Activated CD4-positive, alpha-beta T cell treated with anti-CD3 and anti-CD28 coated beads, Interleukin-2, amount 10 ng/mL, durations not matched to agents 24 days and 14 days (primary cell): ENCODE measurements at places on chromosomes 7 and 10. TPM values are rescaled to one million over a fixed set of nuclear protein-coding genes. Genes with fewer than 3 reads are reported as not detected.

DNA sequence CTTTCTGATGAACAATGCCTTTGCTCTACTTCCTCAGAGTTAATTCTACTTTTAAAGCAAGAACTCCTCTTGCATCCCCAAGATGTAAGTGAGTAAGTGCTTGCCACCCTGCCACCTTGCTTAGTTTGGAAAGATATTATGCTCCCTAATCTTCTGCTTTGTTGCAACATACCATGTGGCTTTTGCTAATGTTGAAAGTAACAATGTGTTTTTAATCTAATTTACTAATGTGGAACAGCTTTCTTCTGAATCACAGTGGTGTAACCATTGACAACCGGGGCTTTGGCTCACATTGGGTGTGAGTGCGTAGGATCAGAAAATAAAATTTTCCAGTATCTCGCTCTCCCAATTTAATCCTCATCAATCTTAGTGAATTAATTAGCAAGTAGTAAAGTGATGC lies 254.1 kb upstream of the PTER start:
- H3K27me3 ChIP-seq, result no peaks in the 10 kb centered on the region
- no peaks in the 10 kb centered on the region for H3K4me1 ChIP-seq

DNA sequence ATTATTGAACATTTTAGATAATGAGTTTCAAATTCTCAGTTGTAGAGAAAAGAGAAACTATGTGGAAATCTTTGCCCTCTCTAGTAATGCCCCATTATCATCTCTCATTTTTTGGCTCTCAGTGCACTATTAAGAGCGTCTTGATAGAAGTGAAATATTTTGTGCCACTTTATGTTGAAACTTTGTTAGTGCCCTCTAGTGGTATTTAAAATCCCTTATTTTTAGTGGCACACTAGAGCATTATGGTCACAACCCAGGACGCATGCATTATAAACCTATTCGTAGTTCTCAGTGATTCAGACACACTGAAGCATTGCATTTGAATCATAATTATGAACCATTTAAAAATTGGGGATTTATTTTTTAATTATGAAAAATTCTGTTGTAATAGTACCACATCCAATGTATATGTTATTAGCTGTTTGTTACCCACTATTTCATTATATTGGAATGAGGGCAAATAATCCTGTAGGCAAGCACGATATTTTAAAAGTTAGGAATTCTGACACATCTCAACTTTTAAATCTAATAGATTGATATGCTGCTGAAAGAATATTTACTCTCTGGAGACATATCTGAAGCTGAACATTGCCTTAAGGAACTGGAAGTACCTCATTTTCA lies 21.9 kb downstream of the PDCD4 start:
- DNase-seq, result peak; percentile 61
- H3K4me3 ChIP-seq, result no peak overlapping the region
- peaks cover 9% of the 10 kb centered on the region for H3K4me1 ChIP-seq
- no peak overlapping the region for H3K27ac ChIP-seq

Gene CDC14C
- not detected in 2 replicates for total RNA-seq

GRCh38 chr7:106522696-106523095 lies 138.3 kb downstream of the CCDC71L start:
- H3K4me1 ChIP-seq, result peaks cover 8% of the 10 kb centered on the region
- no peak overlapping the region for H3K4me3 ChIP-seq
- peaks cover 16% of the 10 kb centered on the region for H3K27me3 ChIP-seq
- H3K36me3 ChIP-seq, result no peaks in the 10 kb centered on the region
- no peak for DNase-seq

- H3K36me3 ChIP-seq, result no peaks in the 10 kb centered on the region
- no peak overlapping the region for H3K4me3 ChIP-seq
- H3K27ac ChIP-seq, result no peak overlapping the region
- H3K4me1 ChIP-seq, result no peaks in the 10 kb centered on the region
- DNase-seq, result no peak
- no peaks in the 10 kb centered on the region for H3K27me3 ChIP-seq
These were observed 155.7 kb upstream of the HGF start for GRCh38 chr7:81925530-81925929.

- H3K36me3 ChIP-seq, result peaks cover 1% of the 10 kb centered on the region
- peaks cover 4% of the 10 kb centered on the region for H3K4me1 ChIP-seq
- DNase-seq, result no peak
- no peak overlapping the region for H3K4me3 ChIP-seq
- peak overlapping the region; percentile 32 for H3K27ac ChIP-seq
These were observed 88.2 kb upstream of the EGR2 start for GRCh38 chr10:62904281-62904875.

Gene NUPR2
- total RNA-seq, result not detected in 2 replicates

- no peaks in the 10 kb centered on the region for H3K36me3 ChIP-seq
- peaks cover 2% of the 10 kb centered on the region for H3K27me3 ChIP-seq
- no peak for DNase-seq
- peaks cover 15% of the 10 kb centered on the region for H3K4me1 ChIP-seq
- no peak overlapping the region for H3K4me3 ChIP-seq
These were observed 282.7 kb upstream of the SEMA3D start for GRCh38 chr7:85469446-85470010.

DNA sequence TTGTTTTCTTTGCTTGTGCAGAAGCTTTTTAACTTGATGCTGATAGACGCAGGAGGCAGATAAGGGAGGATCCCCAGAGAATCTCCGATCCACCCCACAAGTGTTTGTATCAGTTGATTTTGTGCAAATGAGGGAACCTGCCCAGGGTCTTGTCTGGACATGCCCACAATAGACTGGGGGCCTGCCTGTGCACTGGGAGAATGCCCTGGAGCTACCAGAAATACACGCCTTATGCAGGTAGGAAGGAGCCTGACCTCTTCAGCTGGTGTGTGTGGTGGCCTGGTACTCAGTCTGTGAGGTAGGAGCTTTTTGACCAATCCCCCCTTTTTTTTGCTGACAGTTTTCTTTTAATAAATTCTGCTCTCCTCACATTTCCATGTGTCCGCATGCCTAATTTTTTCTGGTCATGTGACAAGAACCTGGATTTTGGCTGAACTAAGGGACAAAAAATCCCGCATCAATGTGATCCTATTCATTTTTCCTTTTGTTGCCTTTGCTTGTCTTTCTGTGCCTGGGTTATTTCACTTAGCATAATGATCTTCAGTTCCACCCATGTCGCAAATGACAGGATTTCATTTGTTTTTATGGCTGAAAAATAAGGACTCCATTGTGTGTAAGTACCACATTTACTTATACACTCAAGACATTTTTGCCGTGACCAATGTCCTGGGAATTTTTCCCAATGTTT lies 430.6 kb upstream of the NRG3 start:
- no peaks in the 10 kb centered on the region for H3K27me3 ChIP-seq
- H3K4me1 ChIP-seq, result no peaks in the 10 kb centered on the region
- no peak for DNase-seq
- no peak overlapping the region for H3K4me3 ChIP-seq
- no peak overlapping the region for H3K27ac ChIP-seq

DNA sequence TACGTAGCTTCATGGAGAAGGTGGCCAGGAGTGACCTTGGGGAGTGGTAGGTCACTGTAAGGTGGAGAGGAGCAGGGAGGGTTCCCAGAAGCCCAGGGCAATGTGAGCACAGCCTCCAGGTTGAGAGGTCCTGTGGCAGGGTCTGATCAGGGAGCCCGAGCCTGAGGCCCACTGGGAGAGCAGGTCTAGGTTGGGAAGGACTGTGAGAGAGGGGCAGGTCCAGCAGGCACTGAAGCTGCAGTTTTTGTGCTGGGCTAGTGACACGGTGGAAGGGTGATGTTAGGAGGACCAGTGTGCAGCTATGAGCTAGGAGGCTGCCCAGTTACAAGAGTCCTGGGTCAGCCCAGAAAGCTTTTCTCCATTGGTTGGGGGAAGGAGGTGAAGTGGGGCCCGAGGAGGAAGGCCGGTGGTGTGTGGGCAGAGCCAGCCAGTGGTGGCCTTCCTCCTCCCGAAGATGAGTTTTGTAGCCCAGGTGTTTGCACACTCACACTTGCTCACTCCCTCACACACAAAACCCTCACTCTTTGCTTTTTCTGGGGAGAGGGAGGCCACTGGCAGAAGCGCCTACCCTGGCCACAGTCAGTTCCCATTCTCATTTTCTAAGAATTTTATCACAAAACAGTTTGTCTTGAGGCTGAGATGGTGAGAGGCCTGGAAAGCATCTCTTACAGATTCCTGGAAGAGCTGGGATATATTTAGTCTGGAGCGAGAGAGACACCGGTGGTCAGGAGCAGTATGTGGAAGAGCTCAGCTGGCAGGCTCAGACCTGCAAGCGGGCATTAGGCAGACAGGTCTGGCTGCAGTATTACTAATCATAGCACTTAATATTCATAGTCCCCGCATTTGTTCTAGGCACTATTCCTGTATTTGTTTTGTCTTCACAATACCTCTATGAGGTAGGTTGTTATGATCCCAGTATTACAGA lies 57.1 kb downstream of the ZNF467 start:
- peaks cover 17% of the 10 kb centered on the region for H3K4me1 ChIP-seq
- H3K27me3 ChIP-seq, result no peaks in the 10 kb centered on the region
- peak overlapping the region; percentile 29 for H3K27ac ChIP-seq

DNA sequence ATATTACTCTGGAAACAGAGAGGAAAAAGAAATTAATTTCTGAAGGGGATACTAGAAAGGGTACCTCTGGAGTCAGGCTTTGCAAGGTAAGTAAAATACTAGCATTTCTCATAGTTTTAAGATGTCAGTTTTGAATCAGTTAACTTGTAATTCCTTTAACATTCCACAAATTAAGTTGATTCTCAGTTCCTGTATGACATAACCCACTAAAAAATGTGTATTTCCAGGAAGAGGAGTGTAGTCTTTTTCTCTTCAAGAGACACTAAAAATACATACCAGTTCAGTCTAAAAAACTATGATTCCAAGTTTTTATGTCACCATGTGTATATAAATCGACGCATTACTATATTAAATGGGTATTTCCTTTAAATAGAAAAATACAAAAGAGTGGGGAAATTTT lies 113.2 kb downstream of the CDK6 start:
- peak overlapping the region; percentile 62 for H3K27ac ChIP-seq
- no peak for DNase-seq
- H3K4me3 ChIP-seq, result no peak overlapping the region
- peaks cover 67% of the 10 kb centered on the region for H3K36me3 ChIP-seq

GRCh38 chr7:115087437-115087836 lies 165.5 kb downstream of the MDFIC start:
- no peak for DNase-seq
- no peaks in the 10 kb centered on the region for H3K4me1 ChIP-seq
- H3K4me3 ChIP-seq, result no peak overlapping the region
- peaks cover 6% of the 10 kb centered on the region for H3K27me3 ChIP-seq
- no peak overlapping the region for H3K27ac ChIP-seq

GRCh38 chr10:112970021-112970420 lies 20.0 kb downstream of the TCF7L2 start:
- no peak overlapping the region for H3K4me3 ChIP-seq
- peaks cover 41% of the 10 kb centered on the region for H3K27me3 ChIP-seq
- H3K27ac ChIP-seq, result no peak overlapping the region
- DNase-seq, result no peak

Gene MET
- total RNA-seq, result 2.2 and 2.3 TPM in 2 replicates

DNA sequence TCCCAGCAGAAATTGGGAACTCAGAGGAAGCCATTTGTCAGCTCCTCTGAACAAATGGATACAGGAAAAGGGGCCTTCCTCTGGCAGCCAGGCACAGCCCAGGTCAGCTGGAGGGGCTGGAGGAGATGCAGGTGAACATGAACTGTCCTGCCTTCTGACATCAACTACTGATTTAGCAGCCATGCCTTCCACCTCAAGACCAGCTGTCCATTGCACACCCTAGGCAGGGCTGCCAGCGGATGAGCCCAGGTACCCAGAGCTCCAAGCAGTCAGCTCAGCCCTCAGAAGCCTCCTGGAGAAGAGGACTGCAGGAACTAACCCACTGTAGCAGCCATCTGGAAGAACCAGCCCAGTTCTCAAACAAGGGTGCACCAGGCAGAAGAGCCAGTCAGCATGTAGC lies 44.1 kb upstream of the GDF10 start:
- peaks cover 2% of the 10 kb centered on the region for H3K36me3 ChIP-seq
- H3K4me1 ChIP-seq, result peaks cover 39% of the 10 kb centered on the region
- H3K27me3 ChIP-seq, result no peaks in the 10 kb centered on the region
- peak overlapping the region; percentile 49 for H3K27ac ChIP-seq
- no peak overlapping the region for H3K4me3 ChIP-seq

DNA sequence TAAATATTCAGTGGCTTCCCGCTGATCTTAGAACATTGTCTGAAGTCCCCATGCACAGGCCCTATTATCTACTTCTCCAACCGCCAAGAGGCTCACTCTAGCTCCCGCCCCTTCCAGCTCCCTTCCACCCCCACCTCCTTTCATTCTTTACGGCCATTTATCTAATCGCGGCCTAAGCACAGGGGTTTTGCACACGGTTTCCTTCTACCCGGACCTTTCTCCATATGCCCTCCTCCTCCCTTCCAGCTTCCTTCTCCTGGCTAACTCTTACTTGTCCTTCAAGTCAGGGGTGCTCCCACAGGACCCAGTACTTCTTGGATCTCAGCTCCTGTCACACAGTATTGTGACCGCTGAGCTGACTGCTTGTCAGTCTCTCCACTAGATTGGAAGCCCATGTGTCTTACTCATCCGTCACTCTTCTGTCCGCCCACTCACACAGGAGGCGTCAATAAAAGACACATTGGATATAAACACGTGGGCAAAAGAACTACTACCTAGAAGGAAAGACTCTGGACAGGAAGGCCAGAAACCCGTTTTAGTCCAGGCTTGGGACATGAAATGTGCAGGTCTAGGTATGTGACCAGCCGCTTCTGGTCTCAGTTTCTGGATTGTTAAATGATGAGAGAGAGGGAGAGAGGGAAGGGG lies 20.2 kb upstream of the HPS1 start:
- peaks cover 10% of the 10 kb centered on the region for H3K4me1 ChIP-seq
- H3K36me3 ChIP-seq, result no peaks in the 10 kb centered on the region
- H3K4me3 ChIP-seq, result peak overlapping the region; percentile 90
- peaks cover 34% of the 10 kb centered on the region for H3K27me3 ChIP-seq

Gene NME8
- not detected in 2 replicates for total RNA-seq

DNA sequence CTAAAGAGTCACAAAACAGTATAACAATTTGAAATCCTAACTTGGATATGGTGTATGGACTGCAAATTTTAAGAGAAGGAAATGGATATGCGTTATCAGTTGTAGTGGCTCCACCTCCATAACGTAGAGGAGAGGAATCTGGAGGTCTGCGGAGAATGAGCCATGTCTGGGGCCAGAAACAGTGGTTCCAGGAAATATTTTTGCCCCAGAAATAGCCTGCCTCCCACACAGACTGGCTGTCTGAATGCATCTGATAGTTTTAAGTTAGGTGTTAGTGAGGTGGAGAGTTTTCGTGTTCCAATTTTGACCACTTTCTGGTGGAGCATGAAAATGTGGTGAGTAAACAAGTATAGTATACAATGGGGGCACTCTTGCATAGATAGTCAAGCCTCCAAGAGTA lies 1.6 kb downstream of the PHTF2 start:
- H3K4me3 ChIP-seq, result peak overlapping the region; percentile 97
- H3K36me3 ChIP-seq, result peaks cover 27% of the 10 kb centered on the region
- no peak for DNase-seq
- H3K27ac ChIP-seq, result peak overlapping the region; percentile 98
- H3K4me1 ChIP-seq, result peaks cover 60% of the 10 kb centered on the region
- no peaks in the 10 kb centered on the region for H3K27me3 ChIP-seq

DNA sequence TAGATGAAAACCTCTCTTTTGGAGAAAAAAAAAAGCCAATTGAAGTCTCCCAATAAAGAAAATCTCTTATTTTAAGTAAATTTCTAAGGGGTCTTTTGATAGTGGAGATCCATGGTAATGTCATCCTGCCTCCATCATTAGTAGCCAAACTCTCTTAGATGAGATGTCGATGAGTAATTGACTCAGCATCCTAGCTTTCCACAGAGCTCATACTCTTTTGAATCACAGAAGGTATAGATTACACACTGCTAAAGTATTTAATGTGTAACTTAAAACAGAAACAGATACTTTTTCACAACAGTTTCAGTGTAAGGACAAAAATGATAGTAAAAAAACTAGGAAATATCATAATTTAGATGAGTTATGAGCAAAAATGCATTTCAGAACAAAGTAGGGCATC lies 19.4 kb downstream of the MAGI2 start:
- no peak overlapping the region for H3K27ac ChIP-seq
- H3K27me3 ChIP-seq, result no peaks in the 10 kb centered on the region
- no peak for DNase-seq
